ENCODE measurements at places on chromosomes 4 and X.

- DNase-seq = no peak
These were observed 894.8 kb upstream of the EPHA5 start for GRCh38 chr4:66564901-66565651.

DNA sequence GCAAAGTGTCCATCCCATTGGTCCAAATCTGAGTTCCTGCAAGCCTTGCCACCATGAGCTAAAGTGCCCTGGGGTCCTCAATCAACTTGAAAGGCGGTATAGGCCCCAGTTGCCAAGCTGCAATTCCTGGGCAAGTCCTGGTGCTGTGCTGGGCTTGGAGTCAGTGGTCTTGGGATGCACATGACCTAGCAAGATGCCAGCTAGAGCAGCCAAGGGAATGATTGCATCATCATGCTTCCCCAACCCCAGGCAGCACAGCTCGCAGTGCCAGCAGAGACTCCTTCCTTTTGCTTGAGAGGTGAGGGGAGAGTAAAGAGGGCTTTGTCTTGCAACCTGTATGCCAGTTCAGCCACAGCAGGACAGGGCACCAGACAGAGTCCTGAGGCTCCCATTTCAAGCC is 50.5 kb downstream of the KCNIP4 start:
- DNase-seq = no peak

- no peak for DNase-seq
These were observed 7.7 kb upstream of the STX18 start for GRCh38 chr4:4549534-4549933.

- no peak for DNase-seq
These were observed 21.0 kb upstream of the CITED1 start for GRCh38 chrX:72326605-72327300.

- DNase-seq = no peak
These were observed 32.9 kb upstream of the PAGE5 start for GRCh38 chrX:55187281-55187680.

- DNase-seq = no peak
These were observed 33.5 kb downstream of the HPF1 start for GRCh38 chr4:169724260-169724659.

DNA sequence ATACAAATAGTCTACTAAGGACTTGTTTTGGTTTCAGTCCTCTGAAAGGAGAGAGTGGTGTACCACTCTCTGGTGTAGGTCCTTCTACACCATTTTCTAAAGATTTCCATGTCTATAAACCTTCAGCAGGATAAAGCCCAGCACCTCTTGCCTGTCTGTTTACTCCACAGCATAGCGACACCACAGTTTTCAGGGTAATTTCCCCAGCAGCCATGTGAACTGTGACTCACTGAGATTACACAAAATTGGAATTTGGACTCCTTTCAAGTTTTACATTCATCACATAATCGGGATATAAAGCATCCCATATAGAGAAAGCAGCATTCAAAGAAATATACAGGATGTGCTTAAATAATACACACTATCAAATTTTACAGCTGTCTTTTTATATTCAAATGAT is 229.6 kb downstream of the PRDM5 start:
- peak; percentile 80 for DNase-seq

DNA sequence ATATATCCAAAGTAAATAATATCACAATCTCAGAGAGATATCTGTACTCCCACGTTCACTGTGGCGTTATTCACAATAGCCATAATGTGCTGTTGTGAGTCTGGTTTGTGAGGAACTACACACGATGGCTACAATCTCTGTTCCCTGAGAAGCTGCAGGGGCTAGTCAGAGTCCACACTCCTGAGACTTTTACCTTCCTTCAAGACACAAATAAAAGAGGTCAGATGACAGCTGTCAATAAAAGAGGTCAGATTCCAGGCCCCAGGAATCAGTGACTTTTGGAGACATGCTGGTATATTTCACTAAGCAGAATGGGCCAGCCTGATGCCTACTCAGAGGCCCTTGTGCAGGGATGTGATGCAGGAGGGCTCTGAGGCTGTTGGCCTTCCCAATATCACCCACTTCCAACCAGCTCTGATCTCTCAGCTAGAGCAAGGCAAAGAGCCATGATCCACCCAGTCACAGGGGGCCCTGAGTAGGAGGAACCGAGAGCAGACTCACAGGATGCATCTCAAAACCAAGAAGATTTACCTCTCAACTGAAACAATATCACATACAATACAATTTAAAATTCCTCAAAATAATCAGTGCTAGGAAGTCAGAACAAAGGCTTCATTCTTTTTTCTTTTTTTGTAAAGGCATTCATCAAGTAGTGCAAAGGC is 13.8 kb downstream of the FRYL start:
- DNase-seq = no peak

DNA sequence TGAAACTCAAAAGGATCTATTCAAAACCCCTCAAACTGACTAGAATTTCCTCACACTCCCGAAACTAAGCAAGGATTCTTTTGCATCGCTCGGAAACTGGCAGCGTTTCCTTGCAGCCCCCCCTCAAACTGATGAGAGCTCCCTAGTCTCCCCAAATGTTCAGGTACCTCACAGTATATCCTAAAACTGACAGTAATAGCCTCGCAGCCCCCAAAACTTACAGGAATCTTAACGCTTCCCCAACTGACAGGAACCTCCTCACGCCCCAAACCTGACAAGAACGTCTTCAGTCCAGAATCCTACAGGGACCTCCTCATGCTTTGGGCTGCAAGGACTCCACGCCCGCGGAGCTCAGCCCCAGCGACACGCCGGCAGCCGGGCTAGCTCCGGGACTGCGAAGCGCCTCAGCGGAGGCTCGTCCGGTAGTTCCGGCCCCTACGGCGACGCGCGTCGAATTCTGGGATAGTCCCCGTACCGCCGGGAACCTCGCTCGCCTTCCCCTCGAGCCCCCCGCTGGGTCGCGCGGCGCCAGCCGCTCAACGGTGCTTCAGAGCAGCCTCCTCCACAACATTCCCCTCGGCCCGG is 640 bp downstream of the PHF8 start:
- DNase-seq = peak; percentile 28

GRCh38 chr4:143351149-143351691 is 14.5 kb downstream of the GAB1 start:
- no peak for DNase-seq

DNA sequence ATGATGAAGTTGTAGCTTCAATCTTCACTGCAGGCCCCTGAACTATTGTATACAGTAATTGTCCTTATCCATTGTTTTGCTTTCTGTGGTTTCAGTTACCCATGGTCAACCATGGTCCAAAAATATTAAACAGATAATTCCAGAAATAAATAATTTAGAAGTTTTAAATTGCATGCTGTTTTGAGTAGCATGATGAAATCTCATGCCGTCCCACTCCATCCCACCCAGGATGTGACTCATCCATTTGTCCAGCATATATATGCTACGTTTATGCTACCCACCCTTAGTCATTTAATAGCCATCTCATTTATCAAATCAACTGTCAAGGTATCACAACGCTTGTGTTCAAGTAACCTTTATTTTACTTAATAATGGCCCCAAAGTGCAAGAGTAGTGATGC is 34.5 kb downstream of the IQCM start:
- no peak for DNase-seq

DNA sequence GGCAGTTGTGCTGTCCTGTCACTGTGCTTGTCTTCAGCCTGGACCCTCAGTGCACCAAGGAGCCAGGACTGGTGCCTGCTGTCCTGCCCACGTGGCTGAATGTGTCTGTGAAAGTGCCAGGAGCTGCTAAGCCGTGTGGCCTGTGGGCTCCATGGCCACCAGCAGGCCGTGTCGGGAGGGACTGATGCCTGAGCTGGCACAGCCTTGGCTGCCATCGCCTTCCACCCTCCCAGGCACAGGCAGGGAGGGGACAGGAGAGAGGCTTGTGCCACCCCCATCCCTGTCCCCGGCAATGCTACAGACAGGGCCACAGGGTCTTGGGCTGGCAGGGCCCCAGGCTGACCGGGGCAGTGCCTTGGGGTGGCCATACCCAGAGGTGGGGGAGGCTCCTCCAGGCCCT is 24.8 kb downstream of the DOK7 start:
- no peak for DNase-seq

GRCh38 chrX:31449965-31450364 is 378.1 kb upstream of the FTHL17 start:
- DNase-seq = no peak

- DNase-seq = no peak
These were observed 26.5 kb downstream of the HUWE1 start for GRCh38 chrX:53660004-53660403.

DNA sequence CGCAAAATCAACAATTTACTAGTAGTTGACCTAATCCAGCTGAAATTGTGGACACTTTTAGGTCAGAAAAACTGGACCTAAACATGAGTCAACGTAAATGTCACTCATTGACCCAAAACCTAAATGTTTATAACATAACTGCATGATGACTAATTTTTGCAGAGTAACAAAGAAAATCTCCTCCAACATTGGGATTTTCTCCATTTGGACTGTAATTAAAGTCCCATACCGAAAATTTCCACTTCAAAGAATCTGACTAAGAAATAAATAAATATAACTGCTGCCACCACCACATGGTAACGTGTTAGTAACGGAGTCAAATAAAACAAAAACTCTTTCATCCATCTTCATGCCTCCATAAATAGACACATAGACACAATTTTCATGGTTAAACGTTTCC is 1.9 kb downstream of the ADGRA3 start:
- DNase-seq = no peak

GRCh38 chr4:147980586-147980985 is 248.7 kb downstream of the ARHGAP10 start:
- DNase-seq = peak; percentile 47

GRCh38 chr4:81505004-81505598 is 33.4 kb upstream of the RASGEF1B start:
- DNase-seq = peak; percentile 98

- no peak for DNase-seq
These were observed 66.9 kb downstream of the SH3RF1 start for GRCh38 chr4:169203891-169204290.

- no peak for DNase-seq
These were observed 74.5 kb upstream of the PAQR3 start for GRCh38 chr4:79013756-79014155.

DNA sequence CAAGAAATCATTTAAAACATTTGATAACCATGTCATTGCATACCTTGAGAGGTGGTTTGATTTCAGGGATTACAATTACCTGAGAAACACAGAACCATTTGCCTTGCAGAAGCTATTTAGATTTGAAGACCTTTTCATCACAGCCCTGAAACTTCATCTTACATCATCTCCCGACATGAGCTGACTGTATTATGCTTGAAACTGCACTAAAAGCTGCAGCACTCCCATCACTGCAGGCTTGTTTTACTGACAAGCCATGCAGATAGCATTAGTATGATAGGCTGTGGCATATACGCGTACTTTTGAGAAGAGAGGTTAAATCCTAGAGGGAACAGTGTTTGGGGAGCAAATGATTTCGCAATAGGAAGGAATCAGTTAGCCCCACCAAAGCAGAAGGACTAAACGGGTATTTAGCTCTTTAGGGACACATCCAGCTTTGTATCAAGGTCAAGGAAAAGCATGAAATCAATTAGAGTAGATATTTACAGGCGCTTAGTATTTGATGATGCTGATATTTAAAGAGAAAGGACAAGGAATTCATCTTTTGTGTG is 133.2 kb upstream of the DIAPH2 start:
- no peak for DNase-seq

- DNase-seq = no peak
These were observed 42.0 kb downstream of the TMEM156 start for GRCh38 chr4:38990241-38990640.

- no peak for DNase-seq
These were observed 1415.5 kb downstream of the PCDH7 start for GRCh38 chr4:32135642-32136041.

- DNase-seq = no peak
These were observed 781.4 kb downstream of the PCDH18 start for GRCh38 chr4:136750897-136751296.

- no peak for DNase-seq
These were observed 302.4 kb upstream of the GIMD1 start for GRCh38 chr4:106670976-106671375.

DNA sequence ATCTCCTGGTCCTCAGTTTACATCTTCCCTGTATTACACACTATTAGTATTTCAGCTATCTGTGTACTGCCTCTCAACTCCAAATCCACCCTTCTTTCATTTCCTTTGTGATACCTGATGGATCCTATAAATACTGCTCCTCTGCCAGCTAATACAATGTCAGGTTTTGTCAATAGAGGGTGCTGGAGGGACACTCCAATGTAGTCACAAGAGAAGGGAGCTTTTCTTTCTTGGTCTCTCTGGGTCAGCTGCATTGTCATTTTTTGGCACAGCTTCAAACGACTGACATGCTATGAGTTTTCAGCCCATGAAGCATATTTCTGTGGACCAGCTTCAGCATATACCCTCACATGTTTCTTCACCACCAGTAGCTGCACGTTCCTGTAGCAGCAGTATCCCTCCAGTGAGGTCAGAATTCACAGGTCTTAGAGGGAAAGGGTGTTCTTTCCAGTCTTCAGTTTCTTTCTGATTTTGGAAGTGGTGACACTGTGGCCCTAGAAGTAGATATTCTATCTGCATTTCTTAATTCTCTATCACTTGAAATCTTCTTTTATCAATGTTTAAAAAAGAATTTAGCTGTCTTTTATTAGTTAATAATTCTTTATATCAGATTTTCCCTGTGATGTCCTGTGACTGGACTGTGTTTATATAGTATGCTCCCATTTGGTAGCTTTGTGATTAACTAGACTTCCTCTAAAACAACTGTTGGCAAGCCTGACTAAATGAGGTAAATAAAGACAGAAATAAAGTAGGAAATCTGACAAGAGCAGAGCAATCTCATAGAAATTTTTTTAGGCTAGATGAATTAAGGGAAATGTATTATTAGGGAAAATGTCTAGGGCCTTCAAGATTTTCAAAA is 60.6 kb downstream of the GABRA2 start:
- DNase-seq = no peak

GRCh38 chr4:90165883-90166282 is 38.7 kb downstream of the CCSER1 start:
- DNase-seq = no peak

GRCh38 chrX:1529328-1529727 is 7.7 kb downstream of the P2RY8 start:
- no peak for DNase-seq

GRCh38 chrX:46330981-46331380 is 214.2 kb downstream of the ZNF674 start:
- no peak for DNase-seq

DNA sequence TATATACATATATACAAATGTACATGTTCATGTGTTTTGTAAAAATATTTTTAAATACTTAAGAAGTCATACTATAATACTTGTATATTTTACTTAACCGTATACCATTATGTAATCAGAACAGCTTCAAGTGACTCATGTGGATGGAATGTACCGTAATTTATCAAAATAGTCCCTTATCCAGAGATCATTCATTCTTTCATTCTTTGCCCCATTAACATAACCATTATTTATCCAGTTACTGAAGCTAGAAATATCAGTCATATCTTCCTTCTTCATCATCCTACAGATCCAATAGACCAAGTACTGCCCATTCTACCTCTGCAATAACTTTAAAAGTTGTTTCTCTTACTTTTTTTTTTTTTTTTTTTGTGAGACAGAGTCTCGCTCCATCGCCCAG is 164.2 kb downstream of the MAB21L2 start:
- DNase-seq = no peak

- peak; percentile 3 for DNase-seq
These were observed 50.3 kb downstream of the STPG2 start for GRCh38 chr4:98092833-98093439.

- no peak for DNase-seq
These were observed 35.1 kb upstream of the NR3C2 start for GRCh38 chr4:148477276-148477675.

Measured in inflammatory macrophage treated with lipopolysaccharide for 4 hours (primary cell).